ENCODE measurements at places on chromosomes 1 and 21. TPM values are rescaled to one million over a fixed set of nuclear protein-coding genes. Genes with fewer than 3 reads are reported as not detected.
A peak's percentile ranks its signal among the peaks of the same experiment; 100 is the strongest.

GRCh38 chr21:34889676-34890469, 159.2 kb downstream of the RUNX1 start:
- peak; percentile 75 for ATAC-seq

GRCh38 chr1:245888809-245889208, 618.3 kb downstream of the SMYD3 start:
- ATAC-seq: no peak

DNA sequence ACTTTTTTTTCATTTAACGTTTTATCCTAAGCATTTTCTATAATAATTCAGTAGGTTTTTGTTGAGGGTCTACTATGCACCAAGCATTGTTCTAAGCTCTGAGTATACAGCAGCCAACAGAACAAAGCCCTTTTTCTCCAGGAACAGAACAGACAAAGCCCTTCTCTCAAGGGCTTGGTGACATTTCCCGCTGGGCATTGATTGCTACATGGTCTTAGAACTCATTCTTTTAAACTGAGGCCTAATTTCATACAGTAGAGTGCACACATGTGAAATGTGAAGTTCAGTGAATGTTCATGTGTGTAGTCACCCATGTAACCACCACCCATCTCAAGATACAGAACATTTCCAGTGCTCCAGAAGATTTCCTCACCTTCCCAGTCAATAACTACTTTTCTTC, 15.2 kb upstream of the PDIK1L start:
- ATAC-seq: no peak

GRCh38 chr1:14909920-14910460, 243.6 kb upstream of the TMEM51 start:
- ATAC-seq: no peak

- ATAC-seq: no peak
Measured at GRCh38 chr1:117660271-117660965, 54.6 kb downstream of the TENT5C start.

DNA sequence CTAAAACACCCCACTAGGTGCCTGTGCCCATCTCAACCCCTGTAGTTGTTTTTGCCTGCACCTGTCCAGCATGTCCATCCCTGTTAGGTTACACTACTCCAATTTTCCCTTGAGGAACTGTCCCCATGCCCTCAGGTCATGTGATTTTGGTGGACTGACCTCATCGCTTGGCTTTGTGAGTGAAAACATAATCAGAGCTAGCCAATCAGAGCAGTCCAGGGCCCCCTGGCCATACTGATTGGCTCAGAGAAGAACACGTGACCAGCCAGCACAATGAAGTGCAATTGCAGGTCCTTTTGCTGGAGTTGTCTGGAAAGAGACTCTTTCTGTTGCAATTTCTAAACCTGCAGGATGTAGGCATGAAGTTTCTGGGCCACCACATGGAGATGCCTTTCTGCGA, 303.3 kb upstream of the PROX1 start:
- no peak for ATAC-seq

DNA sequence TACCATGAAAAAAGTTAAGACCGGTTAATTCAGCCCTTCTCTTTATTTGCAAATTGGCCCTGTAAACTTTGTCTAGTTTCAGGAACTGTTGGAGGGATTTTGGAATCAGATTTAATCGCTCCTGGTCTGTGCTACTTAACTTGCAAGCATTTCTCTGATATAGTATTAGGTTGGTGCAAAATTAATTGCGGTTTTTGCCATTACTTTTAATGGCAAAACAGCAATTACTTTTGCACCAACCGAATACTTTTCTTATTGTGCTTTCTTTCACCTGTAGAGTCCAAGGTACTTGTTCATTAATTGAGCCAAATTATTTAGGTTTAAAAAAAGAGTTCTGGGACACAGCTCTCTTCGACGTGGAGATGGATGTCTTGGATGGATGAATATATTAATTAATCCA, 92.8 kb upstream of the HNRNPU start:
- ATAC-seq: no peak

GRCh38 chr1:114509596-114510273, 1.3 kb downstream of the TRIM33 start:
- no peak for ATAC-seq

GRCh38 chr1:30879126-30879786, 29.3 kb downstream of the SDC3 start:
- ATAC-seq: no peak

DNA sequence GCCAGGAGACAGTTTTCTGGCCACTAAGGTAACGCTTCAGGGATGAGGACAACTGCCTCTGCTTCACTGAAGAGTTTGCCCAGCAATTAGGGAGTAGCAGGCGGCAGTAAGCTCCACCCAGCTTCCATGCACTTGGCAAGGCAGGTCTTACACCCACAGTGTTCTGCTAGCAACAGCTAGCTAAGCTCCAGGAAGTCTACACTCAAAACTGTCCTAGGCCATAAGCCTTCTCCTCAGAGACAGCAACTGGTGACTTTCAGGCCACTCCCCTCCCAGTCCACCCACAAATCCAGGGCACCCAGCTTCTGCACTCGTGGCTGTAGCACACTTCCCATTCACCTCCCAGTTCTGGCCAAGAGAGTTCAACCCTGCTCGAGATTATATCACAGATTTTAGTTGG, 47.3 kb downstream of the KMO start:
- ATAC-seq: peak; percentile 95

- ATAC-seq: no peak
Measured at GRCh38 chr1:193210996-193211395, 24.6 kb upstream of the B3GALT2 start.

GRCh38 chr1:67627906-67628305, 57.1 kb upstream of the GADD45A start:
- no peak for ATAC-seq

- ATAC-seq: no peak
Measured at GRCh38 chr1:212733109-212733508, 33.5 kb upstream of the BATF3 start.

DNA sequence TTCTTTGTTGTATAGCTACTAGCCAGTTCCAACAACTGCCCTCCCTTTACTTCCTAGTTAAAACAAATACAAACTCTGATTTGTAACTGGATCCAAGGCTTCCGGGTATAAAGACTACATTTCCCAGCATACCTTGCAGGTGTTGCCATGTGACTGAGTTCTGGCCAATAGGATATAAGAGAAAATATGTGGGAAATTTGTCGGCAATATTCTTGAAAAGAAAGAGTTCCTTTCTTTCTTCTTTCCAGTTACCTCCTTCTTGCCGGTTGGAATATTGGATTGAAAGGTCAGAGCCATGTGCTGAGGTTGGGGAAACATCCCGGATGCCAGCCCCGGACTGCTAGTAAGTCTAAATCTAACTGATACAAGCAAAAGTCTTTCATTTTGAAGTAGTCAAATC, 23.0 kb upstream of the ZBTB40 start:
- ATAC-seq: peak; percentile 50

DNA sequence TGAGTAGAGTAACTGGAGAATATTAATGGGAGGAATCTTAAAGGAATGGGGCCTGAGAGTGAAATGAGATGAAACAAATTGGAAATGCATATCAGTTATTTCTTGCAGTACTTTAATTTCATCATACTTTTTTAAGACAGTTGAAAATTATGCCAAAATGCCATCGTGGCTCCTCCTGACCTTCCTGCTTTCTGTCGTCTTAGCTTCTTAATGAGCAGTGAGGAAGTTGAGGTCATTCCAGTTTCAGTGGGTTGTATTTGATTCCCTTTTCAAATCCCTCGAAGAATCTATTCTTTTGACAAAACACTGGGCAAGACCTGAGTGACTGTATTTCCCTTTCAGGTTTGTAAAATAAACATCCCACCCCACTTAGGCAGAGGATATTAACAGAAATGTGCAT, 134.9 kb upstream of the MAP1LC3C start:
- no peak for ATAC-seq

DNA sequence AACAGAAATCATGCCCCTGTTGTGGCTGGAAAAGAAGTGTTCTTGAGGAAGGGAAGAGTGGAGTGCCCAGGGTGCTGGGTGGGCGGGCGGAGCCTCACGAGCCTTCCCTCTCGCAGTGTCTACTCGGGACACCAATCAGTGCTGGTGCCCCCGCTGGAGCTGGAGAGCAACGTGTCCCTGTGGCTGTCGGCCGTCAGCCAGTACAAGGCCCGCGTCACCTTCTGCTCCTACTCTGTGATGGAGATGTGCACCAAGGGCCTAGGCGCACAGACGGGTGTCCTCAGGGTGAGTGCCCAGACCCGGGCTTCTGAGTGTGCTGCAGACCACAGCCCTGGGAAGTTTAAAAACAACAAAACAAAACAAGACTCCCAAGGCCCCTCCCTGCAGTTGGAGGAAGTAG, 47.4 kb downstream of the S100B start:
- no peak for ATAC-seq

DNA sequence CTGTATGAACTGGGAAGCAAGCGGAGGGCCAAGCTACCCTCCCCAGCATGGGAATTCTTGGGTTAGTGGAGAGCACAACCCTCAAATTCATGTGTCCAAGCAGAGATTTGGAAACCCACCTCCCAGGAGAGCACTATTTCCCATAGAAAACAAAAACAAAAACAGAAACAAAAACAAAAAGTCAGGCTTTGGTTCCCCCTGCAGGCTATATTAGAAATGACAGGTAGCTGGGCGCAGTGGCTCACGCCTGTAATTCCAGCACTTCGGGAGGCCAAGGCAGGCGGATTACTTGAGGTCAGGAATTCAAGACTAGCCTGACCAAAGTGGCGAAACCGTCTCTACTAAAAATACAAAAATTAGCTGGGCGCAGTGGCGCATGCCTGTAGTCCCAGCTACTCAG, 10.8 kb downstream of the MINDY1 start:
- no peak for ATAC-seq

DNA sequence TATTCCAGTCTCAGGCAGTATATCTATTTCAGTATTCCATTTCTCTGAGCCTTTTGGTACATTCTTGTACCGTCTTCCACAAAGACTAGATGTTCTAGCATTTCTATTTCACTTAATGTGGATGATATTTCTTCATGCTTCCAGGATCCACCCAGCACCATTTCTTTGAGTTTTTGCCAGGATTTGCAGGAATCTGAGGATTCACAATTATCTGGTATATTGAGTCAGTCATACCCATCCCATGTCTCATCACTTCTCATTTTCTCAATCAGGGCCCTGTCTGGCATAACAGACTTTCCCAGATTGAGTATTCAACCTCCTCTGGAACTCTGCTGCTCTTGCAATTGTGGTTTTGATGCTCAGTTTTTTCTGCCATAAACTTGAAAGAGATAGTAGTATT, 20.9 kb upstream of the COL11A1 start:
- ATAC-seq: no peak

DNA sequence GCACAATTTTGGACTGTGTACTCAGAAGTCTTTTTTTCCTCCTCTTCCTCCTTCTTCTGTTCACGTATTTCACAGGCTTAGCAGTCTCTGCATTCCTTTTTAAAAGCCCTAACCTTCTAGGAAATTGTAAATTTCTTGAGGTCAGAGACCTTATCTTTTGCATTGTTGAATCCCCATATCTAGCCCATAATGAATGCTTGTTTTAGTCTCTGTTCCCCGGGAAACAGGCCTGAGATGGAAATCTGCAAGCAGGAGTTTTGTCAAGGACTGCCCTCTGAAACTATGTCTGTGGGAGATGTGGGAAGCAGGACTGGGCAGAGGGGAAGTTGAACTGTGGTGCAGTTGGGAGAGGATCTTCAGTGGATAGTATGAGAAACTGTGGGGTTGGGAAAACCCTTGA, 272.2 kb upstream of the DAB1 start:
- no peak for ATAC-seq

GRCh38 chr21:41576013-41576615, 68.2 kb upstream of the TMPRSS2 start:
- ATAC-seq: no peak

DNA sequence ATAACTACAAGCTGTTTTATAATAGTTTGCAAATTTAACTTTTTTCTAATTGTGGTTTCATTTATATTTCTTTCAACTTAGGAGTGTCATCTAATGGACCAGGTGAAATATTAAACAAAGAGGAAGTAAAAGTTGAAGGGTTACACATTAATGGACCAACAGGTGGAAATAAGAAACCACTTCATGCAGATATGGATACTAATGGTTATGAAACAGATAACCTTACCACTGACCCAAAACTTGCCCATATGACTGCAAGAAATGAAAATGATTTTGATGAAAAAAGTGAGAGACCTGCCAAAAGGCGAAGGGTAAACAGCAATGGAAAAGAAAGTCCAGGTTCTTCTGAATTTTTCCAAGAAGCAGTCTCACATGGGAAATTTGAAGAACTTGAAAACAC, 59.7 kb downstream of the MIER1 start:
- ATAC-seq: no peak

The TEDDM1 gene
- total RNA-seq: not detected

The COL6A2 gene
- 20.5 TPM for total RNA-seq

The C1orf94 gene
- not detected for total RNA-seq

The PGLYRP4 gene
- 14.5 TPM for total RNA-seq

The PRKAA2 gene
- 0.44 TPM for total RNA-seq

The ARHGEF10L gene
- 28.3 TPM for total RNA-seq

The C1QTNF12 gene
- total RNA-seq: 3.9 TPM

The PDZK1 gene
- not detected for total RNA-seq
